ENCODE measurements at places on chromosomes 3 and 15.

- no peak for DNase-seq
Measured at GRCh38 chr15:38307861-38308641, 55.4 kb downstream of the SPRED1 start.

DNA sequence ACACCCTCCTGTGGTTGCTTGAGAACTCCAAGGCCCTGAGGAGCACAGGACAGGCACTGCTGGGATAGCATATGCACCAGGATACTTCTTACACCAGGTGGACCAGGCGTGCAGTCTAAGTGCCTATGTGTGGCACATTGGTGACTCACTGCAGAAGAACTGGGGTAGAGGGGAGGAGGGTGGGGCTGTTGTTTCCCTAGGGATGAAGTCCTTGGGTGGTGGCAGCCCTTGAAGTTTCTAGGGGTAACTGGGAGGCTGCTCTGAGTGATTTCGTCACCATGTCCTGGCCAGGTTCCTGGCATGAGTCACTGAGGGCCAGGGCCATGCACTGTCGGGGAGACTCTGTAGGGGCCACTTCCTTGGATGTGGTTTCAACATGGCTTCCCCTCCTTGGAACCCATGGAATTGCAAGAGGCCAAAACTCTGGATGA, 15.9 kb downstream of the MYZAP start:
- no peak for DNase-seq

GRCh38 chr3:22582266-22582665, 620.9 kb upstream of the UBE2E2 start:
- no peak for DNase-seq

DNA sequence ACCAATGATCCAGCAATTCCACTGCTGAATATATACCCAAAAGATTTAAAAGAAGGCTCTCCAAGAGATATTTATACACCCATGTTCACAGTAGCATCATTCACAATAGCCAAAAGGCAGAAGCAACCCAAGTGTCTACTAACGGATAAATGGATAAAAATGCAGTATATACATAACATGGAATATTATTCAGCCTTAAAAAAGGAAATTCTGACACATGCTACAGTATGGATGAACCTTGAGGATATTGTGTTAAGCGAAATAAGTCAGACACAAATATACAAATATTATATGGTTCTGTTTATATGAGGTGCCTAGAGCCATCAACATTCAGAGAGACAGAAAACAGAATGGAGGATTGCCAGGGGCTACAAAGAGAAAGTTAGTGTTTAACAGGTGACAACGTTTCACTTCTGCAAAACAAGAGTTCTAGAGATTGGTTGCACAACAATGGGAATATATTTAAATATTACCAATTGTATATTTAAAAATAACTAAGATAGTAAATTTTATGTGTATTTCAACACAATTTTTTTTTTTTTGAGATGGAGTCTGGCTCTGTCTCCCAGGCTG, 69.4 kb downstream of the STAG1 start:
- no peak for DNase-seq

GRCh38 chr15:39602143-39602542, 21.3 kb downstream of the THBS1 start:
- no peak for DNase-seq

DNA sequence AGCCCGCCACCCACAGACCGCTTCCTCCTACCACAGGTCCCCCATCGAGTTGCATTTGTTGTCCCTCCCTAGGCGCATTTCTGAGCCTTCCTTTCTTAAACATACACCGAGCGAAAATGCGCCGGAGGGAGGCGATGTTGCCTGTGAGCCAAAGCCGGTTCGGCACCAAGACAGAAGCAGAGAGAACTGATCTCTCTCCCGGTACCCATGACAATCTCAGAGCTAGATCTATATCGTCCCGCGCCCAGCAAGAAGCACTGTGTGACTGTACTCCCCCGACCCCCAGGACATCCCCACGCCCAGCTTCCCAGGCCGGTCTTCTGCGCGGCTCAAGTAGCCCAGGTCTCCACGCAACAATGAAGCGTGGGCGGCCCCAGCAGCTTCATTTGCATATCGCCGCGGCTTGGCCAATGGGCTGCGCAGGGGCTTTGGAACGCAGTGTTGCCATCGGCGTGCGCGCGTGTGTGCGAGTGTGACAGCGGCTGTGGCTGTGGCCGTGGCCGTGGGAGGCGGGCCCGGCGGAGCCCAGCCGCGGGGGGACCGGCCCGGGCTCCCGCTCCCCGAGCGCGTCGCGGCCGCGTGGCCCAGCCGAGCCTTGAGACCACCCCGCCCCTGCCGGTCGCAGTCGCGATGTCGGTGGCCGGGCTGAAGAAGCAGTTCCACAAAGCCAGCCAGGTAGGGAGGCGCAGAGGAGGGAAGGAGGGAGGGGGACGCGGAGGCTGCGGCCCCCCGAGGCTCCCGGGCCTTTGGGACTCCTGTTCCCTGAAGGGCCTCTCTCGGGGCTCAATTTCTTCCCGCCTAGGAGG, at the start of gene SH3GL3:
Gene SH3GL3, plus strand, starts transcription at position 438 of the 806 bp plus-strand sequence. Its CDS starts 193 bp downstream, at position 631.
- DNase-seq, result peak; percentile 15

GRCh38 chr3:8732413-8732812, 1.2 kb upstream of the CAV3 start:
- no peak for DNase-seq

GRCh38 chr3:105752791-105753415, 115.9 kb downstream of the CBLB start:
- DNase-seq, result peak; percentile 14

DNA sequence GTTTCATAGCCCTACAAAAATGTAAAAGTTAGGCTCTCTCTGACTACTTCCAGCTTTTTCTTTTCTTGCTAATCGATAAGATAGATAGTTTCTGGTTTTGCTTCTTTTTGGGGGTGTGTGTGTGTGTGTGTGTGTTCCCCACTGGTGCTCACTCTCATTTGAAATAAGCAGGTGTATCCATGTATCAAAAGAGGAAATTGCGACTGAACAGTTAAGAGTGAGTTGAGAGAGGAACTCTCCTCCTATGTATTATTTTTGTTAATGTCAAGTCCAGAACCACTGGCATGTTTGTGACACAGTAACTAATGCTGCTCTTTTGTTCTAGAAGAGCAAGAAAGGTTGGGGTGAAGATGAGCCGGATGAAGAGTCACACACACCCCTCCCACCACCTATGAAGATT, 96.7 kb upstream of the UMPS start:
- no peak for DNase-seq

DNA sequence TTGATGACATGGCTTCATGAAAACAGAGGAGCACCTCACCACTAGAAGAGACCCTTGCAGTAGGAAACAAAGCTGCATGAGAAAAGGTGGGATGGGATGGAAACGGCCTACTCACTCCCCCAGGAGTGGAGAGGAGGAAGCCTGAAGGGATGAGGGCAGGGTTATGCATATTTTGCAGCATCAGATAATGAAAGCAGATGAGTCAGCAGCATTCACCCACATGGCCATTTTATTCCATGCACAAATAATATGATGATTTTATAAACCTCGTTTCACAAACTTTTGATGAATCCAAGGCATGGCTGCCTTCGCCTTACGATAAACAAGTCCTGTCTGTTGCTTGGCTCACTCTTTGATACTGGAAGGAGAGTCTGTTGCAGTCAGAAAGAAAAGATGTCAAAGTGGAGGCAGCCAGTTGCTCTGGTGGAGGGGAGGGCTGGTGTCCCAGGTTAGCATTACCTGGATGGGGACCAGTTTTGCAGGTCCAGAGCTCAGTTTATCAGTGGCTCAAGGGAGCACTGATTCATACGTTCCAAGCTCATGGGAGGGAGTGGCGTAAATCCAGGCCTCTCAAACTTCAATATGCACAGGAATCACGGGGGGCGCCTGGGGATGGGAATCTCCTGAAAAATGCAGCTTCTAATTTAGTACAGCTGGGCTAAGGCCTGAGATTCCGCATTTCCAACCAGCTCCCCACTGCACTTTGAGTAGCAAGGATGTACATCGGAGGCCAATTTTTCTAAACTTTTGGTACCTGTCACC, 9.2 kb upstream of the EHD4 start:
- DNase-seq, result no peak

DNA sequence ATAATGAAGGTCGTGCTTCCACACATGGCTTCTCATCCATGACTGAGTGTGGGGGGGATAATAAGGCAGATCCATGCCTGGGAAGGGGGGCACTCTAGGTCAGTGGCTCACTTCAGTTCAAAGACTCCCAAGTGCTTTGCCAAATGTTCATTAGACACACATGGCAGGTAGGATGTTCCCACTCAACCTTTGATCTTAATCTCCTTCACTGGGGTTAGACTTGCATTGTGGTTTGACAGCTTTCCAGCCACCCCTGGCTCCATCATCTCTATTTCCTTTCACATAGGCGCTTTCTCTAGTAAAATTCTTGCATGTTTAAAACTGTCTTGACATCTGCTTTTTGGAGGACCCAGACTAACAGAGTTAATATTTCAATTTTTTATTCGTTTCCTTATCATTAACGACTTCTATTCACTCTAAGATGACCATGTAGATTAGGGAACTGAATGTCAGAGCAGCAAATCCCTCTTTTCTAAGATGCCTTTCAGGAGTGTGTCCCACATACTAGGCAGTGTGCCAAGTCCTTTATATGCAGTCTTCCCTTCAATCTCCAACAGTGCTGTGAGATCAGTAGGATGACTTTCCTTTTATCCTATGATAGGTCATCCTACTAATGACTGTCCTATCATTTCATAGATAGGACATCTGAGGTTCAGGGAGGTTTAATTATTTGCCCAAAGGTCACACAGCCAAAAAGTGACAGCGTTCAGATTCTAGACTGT, 57.9 kb downstream of the BTD start:
- no peak for DNase-seq

DNA sequence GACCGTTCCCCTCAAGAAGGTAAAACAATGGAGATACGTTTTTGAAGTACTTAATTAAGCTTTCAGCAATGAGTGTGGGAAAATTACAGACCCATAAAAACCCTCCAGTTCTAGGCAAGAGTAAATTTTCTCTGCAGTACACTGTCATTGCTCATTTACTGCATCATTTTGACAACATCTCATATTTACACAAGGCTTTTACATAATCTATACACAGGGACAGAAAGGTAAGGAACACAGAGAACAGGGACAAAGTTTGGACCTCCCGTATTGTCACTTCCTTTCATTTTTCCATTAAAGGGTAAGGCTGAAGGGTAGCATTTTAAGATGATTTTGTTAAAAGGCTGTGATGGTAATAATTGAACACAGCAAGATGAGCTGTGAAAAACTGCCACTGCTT, 7.4 kb upstream of the HGD start:
- no peak for DNase-seq

DNA sequence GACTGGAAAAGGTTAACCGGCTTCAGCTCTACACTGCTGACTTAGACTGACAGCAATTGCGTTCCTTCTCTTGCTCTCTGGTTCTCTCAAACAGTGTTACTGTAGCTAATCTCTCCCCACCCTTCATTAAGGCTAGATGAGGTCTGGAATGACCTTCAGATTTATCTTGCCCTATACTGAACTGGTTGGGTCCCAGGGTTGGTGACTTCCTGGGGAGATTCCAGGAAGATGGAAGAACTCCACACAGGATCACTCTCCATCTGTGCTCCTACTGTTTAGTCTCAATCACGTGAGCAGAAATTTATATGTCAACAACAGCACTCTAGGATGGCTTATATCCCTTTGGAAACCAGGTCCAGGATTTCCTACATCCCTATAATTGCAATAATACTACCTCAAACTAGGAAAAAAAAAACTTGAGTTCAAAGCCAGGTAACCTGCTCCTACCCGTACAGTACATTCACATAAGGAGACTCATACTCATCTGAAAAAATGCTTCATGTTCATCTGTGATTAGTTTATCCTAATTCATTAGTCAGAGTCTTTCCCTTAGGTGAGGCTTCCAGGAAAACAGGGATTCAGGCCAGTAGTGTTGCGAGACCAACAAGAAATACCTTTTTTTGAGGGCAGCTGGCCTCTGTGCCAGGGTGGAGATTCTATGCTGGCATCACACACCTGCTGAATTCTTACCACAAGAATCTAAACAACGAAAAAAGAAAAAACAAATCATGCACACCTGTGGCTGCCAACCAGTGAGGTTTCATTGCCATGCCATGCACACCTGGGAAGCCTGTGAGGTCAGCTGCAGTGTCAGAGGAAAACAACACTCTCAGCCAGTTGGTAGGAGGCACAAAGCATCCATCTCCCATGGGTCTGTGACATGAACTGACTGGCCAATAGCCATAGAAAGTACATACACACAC, 297.3 kb downstream of the MECOM start:
- no peak for DNase-seq

GRCh38 chr3:127613406-127613805, 15.2 kb downstream of the MCM2 start:
- no peak for DNase-seq

GRCh38 chr15:41935566-41936020, 36.8 kb downstream of the EHD4 start:
- no peak for DNase-seq

DNA sequence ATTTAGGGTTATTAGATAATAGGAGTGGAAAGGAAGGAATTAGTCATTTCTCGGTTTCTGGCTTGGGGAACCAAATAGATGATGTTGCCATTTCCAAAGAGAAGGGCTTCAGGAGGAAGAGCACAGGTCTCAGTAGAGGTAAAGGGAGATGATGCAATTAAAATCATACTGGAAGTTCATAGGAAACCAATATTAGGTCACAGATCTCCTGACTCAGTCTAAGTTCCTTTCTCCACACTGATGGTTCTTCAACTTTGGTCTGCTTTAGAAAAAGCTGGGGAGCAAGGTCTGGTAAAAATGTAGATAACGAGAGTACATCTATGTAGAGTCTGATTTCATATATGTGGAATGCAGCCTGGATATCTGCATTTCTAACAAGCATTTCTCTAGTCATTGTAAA, 130.9 kb downstream of the POLQ start:
- DNase-seq, result no peak

GRCh38 chr3:57627976-57628375, 30.8 kb upstream of the ARF4 start:
- DNase-seq, result no peak

- DNase-seq, result no peak
Measured at GRCh38 chr3:128232376-128233178, 79.3 kb downstream of the EEFSEC start.

DNA sequence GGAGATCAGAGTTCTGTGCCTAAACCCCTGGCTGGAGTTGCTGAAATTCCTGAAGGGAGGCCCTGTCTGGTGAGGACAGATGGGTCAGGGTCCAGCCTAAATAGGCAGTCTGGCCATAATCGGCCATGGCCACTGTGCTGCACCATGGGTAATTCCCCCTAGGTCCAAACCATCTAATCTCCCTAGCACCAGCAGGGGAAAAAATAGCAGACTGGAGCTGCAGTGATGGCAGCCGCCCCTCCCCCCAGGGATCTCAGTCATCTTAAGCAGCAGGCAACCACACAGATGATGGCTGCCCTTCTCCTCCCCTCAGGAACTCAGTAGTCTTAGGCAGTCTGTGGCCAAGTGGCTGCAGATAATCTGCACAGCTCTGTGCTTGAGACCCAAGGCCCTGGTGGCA, 68.4 kb upstream of the CD96 start:
- DNase-seq, result no peak

- DNase-seq, result no peak
Measured at GRCh38 chr3:64079369-64080150, 56.3 kb upstream of the PSMD6 start.
